Hypothalamus (tissue), 51 donors: ENCODE measurements at places on chromosomes 1 and 21.
A peak's percentile ranks its signal among the peaks of the same experiment; 100 is the strongest.

DNA sequence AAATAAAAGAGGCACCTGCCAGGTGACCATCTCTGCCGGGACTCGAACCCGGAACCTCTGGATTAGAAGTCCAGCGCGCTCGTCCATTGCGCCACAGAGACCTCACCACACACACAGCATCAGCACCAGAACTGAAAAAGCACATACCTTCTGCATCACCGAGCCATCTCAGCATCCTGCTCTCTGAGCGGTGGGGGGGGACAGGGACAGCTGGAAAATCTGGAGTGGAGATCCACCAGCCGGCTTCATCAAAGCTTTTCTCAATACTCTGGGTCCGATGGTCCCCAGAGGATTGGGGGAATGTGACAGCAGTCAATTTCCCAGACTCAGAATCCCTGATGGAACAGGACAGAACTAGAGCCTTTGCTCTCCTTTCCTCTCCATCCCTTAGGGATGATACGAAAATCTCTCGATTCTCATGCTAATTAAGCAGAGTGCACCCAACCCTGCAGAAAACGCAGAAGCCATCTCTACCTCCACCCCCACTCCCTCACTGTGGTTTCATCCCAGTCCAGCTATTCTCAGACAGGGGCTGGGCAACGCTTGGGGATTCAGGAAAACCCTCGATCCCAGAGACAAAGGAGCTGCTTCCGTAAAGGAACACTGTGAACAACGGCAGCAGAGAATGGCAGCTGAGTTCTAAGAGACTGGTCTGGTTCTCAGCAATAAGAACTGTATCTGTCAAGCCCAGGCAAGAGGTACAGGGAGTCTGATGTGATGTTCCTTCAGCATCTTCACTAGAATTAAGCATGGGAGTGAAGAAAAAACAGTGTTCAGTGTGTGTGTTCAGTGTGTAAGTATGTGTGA, 29.6 kb upstream of the CADM3 start:
- DNase-seq, result peak; percentile 73

GRCh38 chr1:169326956-169327268, 40.7 kb downstream of the NME7 start:
- DNase-seq, result no peak

DNA sequence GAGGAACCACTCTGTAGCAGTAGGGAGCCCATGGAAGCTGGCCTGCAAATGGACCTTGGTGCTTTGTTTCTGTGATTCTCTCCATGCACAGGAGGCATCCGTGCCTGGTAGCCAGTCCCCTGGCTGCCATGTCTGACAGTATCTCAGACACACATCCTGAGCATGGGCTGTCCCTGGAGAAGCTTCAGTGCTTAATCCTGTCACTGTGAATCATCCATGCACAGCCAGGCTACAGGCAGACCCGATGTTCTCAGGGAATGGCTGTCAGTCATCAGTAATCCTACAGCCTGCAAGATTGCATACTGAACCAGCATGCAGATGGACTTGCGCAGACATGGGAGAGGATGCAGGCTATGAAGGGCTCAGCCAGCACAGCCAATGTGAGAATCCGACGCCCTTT, 606.3 kb upstream of the PLXNA2 start:
- no peak for DNase-seq

GRCh38 chr1:192550922-192551534, 24.5 kb upstream of the RGS1 start:
- DNase-seq, result no peak

DNA sequence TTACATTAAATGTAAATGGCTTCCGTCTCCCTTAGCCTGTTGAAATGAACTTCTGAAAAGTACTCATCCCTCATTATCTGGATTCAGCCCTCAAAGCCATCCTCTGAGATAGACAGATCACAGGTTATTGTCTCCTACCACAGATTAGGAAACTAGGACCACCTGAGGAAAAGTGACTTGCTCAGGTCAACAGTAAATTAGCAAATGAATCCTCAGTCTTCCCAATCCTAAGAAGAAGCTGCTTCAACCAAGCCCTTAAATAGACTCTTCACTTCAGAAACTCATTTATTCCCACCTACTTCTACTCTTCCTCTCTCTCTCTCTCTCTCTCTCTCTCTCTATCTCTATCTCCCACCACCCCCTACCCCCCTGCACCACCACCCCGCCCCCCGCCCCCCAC, 152.3 kb downstream of the DMRTA2 start:
- no peak for DNase-seq

GRCh38 chr21:45957981-45958600, 23.5 kb upstream of the COL6A1 start:
- no peak for DNase-seq

DNA sequence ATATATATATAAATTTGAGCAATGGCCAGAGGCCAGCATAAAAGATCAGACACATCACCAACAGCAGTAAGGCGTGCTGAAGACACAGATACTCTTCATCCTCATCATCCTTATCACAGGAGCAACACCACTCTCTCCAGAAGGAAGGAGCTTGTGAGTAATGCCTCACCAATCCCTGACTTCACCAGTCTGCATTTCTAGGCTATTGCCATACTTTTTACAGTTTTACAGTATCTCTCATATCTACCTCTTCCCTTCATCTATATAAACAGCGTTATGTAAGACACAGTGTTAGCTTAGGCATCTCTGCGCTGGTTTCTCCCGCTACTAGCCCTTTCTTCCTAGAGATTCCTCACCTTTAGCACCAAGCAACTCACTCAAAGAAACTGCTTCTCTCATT, 2.4 kb upstream of the ABL2 start:
- DNase-seq, result no peak

DNA sequence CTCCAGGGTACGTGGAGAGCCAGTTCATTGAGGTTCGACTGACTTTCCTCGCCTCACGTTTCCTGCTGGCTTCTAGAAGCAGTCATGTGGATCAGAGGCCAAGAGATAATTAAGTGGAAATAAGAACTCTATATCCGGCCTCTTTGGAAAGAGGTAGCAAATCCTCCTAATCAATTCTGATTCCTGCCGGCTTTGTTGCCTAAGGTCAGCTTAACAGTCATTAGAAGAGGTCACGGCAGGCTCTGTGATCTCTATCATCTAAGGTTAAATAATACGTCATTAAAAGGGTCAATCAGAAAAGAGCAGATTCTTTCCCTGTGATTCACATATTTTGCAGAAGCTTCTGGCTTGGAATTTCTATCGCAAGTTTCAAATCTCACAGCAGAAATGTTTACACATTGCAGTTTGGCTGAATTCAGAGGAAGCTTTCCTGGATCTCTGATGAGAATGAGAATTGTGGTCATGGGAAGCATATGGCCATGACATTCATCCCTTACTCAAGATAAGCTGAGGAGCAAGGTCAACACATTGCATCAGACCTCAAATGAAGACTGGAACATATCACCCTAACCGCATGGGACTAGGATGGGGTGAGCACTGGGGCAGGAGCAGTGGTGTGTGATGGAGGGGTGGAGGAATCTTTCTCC, 189.4 kb downstream of the PBX1 start:
- no peak for DNase-seq

- no peak for DNase-seq
Measured at GRCh38 chr1:160342526-160342925, 524 bp downstream of the COPA start.

- no peak for DNase-seq
Measured at GRCh38 chr1:119290297-119290696, 78.3 kb upstream of the HAO2 start.

- DNase-seq, result no peak
Measured at GRCh38 chr21:43758811-43759210, 17.3 kb downstream of the CSTB start.

DNA sequence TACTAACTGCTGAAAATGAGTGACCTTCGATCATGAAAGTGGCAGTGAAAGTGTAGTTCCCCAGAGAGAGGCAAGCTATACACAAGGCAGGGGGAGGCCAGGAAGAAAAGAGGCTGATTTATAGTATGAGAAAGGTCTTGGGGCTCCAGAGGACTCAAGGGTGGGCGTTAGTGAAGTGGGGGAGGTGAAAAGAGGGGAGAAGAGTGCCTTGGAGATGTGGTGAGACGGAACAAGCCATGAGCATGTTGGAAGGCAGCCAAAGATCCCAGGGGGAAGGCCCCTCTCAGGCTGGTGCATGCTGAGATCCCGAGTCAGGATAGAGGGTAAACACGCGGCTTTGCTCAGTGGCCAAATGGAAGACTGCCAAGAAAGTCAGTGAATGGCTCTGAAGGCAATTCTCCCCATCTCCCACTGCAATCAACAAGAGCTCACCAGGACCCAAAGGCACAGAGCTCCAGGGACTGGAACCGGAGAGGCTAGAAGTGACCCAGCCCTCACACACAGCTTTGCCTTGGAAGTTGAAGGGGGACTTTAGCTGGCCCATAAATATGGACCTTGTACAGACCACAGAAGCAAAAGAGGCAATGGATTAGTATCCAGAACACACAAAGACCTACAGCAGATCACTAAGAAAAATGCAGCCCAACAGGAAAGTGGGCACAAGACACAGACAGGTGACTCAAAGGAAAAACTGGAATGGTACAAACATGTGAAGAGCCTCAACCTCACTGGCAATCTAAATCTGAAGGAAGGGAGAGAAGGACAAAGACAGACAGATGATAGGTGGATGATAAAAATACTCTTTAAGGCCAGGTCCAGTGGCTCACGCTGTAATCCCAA, 49.6 kb downstream of the HSF2BP start:
- no peak for DNase-seq
